ENCODE measurements at places on chromosomes 6 and 20.

GRCh38 chr6:105091140-105091829 lies 88.5 kb downstream of the POPDC3 start:
- no peak for DNase-seq

DNA sequence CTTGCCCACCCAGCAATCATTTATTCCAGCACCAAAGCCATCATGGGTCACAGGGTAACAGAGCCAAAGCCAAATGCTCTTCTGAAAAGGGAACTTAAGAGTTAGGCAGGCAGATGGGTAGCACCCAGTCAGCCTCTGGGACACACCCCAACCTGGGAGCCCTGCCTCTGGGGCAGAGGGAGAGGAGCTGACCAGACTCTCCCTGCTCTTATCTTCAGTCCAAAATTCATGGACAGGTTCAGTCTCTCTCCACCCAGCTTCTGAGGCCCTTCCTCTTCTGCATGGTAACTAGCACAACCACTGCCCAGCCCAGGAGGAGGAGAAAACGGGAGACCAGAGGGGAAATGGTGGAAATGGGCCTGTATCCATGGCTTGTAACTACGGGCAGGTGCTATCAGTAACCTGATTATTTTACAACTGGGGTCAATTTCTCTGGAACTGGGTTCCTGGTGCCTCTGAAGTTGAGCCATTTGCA lies 105.4 kb downstream of the NOL4L start:
- DNase-seq = no peak

DNA sequence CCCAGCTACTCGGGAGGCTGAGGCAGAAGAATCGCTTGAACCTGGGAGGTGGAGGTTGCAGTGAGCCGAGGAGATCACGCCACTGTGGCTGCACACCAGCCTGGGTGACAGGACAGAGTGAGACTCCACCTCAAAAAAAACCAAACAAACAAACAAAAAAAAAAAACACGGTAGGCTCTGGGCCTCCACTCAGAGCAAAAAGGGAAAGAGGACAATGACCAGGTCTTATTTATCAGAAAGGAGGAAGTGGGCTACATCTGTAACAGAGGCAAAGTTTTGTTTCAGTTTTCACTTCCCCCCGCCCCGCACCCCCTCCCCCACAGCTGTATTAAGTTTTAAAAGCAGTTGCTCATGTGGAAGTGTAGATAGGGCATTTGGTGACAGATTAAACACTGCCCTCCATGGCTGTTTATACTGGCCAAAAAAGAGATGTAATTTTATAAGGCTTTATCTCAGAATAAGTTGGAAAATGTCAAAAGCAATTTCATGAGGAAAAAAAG lies 114.6 kb downstream of the RCAN2 start:
- no peak for DNase-seq

- DNase-seq = no peak
Measured at GRCh38 chr6:93515736-93516135, 96.4 kb upstream of the EPHA7 start.

- DNase-seq = no peak
Measured at GRCh38 chr20:25256226-25256859, 8.5 kb downstream of the PYGB start.

DNA sequence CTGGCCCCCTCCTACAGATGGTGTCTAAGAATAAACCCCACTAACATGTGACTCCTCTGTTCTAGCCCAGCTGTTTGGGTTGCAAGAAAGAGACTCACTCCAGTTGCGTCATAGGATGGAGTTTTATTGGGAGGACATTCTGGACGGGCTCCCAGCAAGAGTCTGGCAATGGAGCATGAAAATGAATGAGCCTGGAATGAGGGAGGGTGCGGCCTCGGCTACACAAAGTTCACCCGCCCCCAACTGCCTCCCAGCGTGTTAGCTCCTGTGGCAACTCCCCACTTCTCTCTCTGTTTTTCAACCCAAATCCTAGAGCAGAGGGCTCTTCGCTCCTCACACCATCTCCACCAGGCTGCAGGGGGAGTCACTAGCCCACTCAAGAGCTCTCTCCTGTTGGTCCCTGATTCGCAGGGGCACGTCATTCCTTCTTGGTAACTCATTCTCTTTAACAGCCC lies 5.1 kb upstream of the ADAM33 start:
- no peak for DNase-seq

DNA sequence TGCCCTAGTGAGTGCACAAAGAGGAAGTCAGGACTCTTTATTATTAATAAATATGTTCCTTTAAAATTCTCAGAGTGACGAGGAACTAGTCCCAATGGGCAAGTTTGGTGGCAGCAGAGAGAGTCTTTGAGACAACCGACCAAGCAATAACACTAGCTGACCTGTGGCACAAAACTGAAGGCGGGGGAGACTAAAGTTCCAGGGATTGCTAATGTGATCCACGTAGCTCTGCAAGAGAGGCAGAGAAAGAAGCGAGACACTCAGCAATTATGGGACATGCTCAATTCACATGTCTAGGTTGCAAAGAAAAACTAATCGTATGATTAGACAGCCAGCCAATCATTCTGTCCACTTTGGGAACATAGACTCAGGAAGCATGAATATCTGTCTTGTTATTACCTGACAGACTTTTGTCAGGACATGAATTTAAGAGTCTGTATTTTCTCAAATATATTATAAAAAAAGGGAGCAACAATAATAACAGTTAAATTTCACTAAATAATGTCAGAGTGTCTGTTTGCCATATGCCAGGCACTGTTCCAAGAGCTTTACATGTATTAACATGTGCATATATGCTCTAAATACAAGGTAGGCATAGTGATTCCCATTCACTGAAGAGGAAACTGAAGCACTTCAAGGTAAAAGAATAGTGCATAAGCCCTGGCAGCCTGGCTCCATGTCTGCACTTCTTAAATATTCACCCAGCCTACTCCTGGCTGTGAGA lies 81.0 kb downstream of the COL9A1 start:
- DNase-seq = no peak

- no peak for DNase-seq
Measured at GRCh38 chr6:144286503-144287393, 1.6 kb downstream of the UTRN start.

DNA sequence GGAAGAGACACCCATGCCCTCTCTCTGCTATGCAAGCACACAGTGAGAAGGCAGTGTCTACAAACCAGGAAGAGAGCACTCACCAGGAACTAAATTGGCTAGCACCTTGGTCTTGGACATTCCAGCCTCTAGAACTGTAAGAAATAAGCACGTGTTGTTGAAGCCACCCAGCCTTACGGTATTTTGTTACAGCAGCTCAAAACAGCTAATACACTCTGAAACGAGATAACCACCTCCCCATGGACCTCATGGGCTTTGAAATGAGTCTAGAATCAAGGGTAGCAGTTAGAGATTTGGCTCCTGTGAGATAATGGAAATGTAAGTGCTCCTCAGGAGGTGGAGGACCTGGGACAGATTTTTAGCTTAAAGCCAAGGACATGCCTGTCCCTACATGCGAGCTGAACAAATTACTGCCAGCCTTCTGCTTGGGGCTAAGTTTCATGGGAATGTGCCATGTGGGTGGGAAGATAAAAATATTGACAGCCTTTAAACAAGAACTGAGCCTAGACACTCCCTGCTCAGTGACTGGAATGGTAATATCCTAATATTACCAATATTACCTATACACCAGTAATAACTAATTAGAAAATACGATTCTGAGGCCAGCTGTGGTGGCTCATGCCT lies 3.9 kb upstream of the ZNF318 start:
- no peak for DNase-seq

- no peak for DNase-seq
Measured at GRCh38 chr6:38141085-38141484, 321.6 kb downstream of the ZFAND3 start.

All from stimulated activated CD4-positive, alpha-beta T cell treated with anti-CD3 and anti-CD28 coated beads, TNF-alpha, amount 100 ng/mL, for 1 hour (primary cell).